ENCODE measurements at places on chromosomes 3 and 15.

DNA sequence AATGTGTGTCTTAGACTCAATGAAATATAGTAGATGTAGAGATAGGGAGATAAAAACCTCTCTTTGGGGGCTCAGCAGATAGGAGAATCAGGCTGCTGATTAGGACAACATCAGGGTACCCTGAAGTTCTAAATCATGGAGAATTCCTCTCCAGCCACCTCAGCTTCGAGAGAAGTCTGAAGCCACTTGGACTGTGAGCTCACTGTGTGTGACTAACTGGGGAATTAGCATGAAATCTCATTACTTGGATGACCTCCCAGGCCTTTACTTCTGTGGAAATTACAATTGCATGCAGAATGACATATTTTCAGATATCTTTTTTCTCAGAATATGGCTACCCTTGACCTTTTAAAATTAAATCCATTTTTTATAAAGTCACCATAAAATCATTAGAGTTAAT, 128.0 kb upstream of the MRPL3 start:
- DNase-seq: no peak

DNA sequence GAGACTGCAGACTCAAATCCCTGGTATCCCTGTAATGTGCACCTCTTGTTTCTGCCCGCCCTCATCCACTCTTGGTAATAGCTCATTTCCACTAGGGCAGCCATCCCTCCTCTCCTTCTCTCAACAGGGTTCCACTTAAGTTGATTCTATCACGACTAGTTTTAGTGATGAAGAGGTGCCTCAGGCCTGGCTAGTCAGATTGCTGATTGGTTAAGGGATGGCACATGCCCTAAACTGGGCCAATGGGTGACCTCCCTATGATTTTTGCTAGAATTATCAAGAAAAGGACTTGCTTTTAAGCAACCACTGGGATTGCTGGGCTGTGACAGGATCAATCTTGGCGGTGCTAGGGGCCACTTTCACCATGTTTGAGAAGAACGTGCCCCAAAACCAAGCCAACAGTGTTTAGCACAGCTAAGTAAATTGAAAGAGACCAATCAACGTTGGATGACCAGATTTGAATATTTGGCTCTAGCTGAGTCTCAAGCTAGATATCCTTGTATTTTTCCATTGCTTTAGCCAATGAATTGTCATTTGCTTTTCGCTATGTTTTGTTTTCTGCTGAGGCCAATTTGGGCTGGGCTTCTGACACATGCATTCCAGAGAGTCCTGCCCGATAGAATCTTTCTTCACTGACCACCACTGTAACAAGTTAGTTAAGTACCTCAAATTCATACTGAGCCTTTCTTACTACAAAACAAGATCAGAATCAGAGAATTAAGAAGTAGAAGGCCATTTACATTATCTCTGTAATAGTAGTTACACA, 131.0 kb downstream of the PDZRN3 start:
- no peak for DNase-seq

DNA sequence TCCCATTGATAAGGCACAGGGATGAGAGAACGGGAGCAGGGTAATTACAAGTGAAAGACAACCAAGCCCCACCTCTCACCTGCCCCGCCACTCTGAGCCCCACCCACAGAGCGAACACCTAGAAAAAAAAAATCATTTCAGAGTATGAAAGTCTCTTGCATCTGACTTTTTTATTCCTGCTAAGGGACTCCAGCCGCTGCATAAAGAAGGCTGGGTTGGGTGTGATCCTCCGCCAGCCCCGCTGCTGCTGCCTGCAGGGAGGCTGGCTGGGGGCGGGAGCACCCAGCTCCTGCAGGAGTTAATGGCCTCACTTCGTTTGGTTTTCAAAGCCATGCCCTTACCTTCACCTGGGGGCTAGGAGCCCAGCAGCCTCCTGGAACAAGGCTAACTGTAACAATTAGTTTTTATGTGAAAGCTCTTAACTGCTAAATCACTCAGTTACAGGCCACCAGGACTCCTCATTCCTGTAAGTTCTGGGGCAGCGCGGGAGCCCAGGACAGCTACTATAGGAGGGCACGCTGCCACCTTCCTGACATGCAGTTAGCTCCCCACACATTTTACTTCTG, 78.0 kb upstream of the SNRPA1 start:
- DNase-seq: no peak

GRCh38 chr3:64983583-64984359, 296.0 kb upstream of the ADAMTS9 start:
- no peak for DNase-seq

GRCh38 chr15:35674873-35675781, 129.2 kb upstream of the DPH6 start:
- no peak for DNase-seq

GRCh38 chr3:67017211-67017610, 19.1 kb downstream of the KBTBD8 start:
- no peak for DNase-seq
